Body of pancreas (tissue), 4 donors: ENCODE measurements at places on chromosomes 7 and 10. TPM values are rescaled to one million over a fixed set of nuclear protein-coding genes. Genes with fewer than 3 reads are reported as not detected.

Gene SPAM1
- not detected for total RNA-seq

Gene CRYGN
- not detected for total RNA-seq

Gene FAM107B
- total RNA-seq = 19.4 TPM

Gene CAV1
- total RNA-seq = 32.6 TPM

Gene SFTPA1
- not detected for total RNA-seq

Gene FKBP9
- total RNA-seq = 70.8 TPM

Gene PON3
- 7.0 TPM for total RNA-seq

Gene CABCOCO1
- total RNA-seq = not detected

Gene POLR2J
- 12.5 TPM for total RNA-seq

Gene CCNJ
- 7.9 TPM for total RNA-seq

Gene NUP205
- total RNA-seq = 13.7 TPM

Gene PON1
- total RNA-seq = 0.78 TPM

Gene PRSS2
- 74,693 TPM for total RNA-seq

Gene FBXL13
- total RNA-seq = 5.6 TPM

Gene RBP4
- total RNA-seq = 22.1 TPM

Gene MYO3A
- 1.6 TPM for total RNA-seq

Gene CNPY1
- not detected for total RNA-seq

Gene DYDC2
- not detected for total RNA-seq

Gene BLNK
- 13.5 TPM for total RNA-seq

Gene CDC14C
- not detected for total RNA-seq

Gene GSTO2
- total RNA-seq = 9.6 TPM

Gene CHN2
- total RNA-seq = 58.6 TPM

Gene GNAT3
- total RNA-seq = 0.26 TPM

Gene CALCR
- total RNA-seq = not detected
